Stimulated activated CD4-positive, alpha-beta T cell treated with anti-CD3 and anti-CD28 coated beads, Interleukin-4, amount 100 ng/mL, for 4 hours (primary cell): ENCODE measurements at places on chromosomes 13 and 19.

GRCh38 chr19:35231956-35232645, 3.6 kb upstream of the FAM187B start:
- no peak for DNase-seq

DNA sequence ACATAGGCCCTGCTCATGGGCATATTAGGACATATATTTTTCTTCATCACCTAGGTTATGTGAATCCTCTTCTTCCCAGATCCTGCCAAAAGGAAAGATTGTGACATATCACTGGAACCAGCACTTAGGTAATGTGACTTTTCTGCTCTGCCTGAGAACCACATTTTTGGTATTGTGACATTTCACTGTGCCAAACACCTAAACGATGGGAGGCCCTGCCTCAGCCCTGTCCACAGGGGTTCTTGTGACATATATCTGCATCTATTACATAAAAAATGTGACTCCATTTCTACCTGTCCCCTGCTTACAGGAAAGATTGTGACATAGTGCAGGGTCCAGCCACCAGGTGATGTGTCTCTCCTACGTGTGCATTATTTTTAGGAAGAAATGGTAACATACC, 18.5 kb upstream of the ZNF730 start:
- DNase-seq = no peak

DNA sequence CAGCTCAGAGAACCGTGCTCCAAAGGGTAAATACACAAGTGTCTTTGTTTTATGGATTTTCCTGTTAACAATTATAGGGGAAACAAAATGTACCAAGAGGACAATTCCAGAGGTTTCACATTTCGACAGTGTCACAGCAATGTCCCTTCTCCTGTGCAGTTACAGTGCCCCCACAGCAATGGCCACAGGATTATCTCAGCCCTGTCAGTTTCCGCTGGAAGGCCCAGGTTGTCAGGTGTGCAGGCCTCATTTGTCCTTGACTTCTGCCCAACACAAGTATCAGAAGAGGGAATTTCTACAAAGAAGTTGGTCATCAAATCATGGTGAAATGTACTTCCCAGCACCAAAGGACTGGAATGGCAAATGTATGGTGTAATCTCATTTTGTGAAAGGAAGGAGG, 11.2 kb upstream of the N4BP2L2 start:
- no peak for DNase-seq

GRCh38 chr13:42859760-42860159, 78.4 kb downstream of the FAM216B start:
- no peak for DNase-seq

DNA sequence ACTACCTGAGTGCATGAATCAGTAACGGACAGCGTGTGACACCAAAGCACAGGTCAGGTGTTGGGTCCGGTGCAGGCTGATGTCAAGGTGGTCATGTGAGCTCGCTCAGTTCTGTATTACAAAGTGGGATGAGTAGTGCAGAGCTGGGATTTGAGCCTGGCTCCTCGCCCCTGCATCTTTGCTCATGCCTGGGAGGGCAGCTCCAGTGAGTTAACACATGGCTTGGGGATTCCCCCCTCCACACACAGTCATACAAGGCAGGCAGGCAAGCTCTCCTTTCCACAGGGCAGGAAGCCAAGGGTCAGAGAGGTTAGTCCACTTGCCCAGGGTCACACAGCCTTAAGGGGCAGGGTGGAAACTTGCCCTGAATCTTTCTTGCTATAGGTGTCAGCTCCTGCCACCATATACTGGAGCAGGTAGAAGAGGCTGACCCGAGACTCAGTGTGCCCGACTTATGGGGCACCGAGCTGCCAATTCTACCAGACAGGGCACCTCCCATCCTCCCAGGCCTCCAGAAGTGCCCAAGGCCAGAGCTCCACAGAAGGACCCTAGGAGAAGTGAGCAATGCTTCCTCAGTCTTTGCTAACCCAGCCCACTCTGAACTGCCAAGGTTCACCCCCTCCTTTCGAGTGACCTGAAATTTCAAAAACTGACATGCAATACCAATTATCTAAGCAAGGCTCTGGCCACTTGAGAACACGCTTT, 35.4 kb downstream of the ZNF787 start:
- DNase-seq = no peak

DNA sequence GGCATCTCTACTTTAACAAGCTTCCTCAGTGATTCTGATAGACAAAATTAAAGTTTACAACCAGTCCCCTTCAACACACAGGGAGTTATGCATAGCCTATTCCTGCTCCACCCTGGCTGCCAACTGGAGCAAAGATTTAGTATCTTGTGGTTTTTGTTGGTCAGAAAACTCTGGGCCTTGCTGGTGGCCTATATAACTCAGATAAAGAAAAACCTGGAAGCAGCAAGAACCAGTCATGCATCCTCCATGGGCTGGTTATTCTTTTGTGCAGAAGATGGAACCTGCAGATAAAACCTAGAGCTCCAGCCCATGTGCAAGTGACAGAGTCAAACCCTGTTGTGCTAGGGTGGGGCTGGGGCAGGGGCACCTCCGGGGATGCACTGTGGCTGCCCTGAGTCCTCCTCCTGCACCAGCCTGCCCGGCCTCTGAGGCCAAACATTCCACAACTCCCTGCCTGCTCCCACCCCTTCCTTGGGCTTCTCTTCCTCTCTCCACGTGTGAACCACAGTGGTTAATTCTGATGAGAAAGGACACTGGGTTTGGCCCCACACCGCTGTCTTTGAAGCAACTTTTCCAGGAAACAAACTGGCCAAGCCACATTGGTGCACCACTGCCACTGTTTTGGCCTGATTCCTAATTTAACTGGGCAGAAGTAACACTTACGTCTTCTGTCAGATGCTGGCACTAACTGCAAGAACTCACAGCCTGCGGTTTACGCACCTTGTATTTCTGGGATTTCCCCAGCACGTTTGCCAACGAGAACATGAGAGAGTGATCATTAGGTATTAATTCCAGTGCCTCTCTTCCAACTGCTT, 23.3 kb upstream of the GGACT start:
- no peak for DNase-seq

DNA sequence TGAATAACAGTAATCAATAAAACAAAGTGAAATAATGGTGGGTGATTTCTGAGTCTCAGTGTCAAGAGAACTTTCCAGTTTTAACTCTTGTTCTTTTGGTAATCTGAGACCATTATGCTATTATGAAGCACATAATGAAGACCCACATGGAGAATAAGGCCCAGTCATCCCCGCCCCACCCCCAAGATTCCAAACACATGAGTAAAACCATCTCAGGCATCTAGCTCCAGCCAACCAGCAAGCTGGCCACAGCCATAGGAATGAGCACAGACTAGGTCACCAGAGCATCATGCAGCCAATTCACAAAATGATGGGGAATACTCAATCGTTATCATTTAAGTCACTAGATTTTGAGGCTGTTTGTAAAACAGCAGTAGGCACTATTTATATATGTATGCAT, 1769.0 kb upstream of the PCDH20 start:
- DNase-seq = no peak

GRCh38 chr19:18612772-18613588, at the start of gene TMEM59L:
Gene TMEM59L, plus strand, starts transcription at chr19:18612870. Its CDS starts 89 bp downstream, at chr19:18612959.
- peak; percentile 50 for DNase-seq

GRCh38 chr13:101417043-101417406, 717 bp upstream of the NALCN start:
- DNase-seq = no peak

DNA sequence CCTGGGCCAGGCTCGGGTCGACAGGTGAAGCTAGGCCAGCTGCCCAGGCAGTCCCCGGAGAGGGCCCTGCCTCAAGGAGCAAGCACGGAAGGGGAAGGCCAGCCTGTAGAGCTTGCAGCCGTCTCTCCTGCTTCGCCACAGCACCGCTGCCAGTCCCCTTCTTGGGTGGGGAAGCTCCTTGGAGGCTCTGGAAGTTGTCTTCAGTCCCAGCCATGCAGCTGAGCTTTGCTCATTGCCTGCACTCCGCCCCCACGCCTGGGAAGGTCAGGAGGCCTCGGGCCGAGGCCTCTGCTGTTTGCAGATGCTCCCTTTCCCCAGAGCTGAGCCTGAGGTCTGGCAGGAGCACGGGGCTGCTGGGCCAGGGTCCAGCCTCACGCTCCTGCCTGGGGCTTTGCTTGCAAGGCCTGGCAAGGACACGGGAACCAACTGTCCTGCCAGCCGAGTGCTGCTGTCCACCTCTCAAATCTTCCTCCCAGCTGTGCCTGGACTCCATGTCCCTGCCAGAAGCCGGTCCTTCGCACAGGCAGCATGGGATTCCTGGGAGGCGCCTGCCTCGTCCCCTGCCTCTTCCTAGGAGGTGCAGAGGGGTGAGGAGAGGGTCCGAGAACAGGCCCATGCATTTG, 13.3 kb downstream of the PLEKHF1 start:
- no peak for DNase-seq

DNA sequence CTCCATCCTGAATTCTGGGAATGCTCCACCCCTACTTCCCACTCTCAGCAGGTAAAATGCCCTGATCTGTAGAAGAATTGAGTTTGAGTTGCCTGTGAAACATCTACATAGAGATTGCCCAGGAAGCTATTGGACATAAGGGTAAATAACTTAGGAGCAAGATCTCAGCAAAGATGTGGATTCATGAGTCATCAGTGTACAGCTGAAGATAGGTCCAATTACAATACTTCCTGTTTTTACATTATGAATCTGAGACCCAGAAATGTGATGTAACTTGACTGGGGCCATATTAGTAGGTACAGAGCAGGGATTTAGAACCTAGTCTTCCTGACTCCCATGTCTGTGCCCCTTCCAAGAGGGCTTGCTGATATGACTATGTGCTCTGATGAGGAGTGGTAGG, 79.4 kb upstream of the FNDC3A start:
- DNase-seq = no peak

DNA sequence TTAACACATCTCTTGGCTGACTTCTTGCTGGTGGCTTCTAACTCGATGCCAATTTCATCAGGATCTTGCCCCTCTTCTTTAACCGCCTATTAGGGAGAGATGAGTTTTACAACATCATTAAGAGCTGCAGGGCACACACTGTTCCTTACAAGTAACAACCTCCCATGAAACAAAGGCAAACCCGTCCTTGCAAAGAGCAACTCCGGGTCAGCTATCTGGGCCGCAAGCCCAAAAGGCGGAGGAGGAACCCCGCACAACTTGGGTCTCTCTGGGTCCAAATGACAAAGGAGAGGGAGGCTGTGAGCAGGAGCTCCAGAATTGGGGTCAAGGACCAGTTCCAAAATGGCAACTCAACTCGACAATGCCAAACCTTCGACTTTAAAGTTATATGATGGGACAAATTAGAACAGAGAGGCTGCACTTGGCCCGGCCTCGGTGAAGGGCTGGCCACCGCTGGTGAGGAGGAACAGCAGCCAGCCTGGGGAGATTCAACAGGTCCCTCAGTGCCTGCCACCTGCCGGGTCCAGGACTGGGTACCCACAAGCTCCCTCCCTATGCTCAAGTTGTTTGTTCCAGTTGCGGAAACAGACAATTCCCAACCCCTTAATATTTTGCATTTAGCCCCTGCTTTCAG, 1.1 kb downstream of the SAFB2 start:
- DNase-seq = no peak

GRCh38 chr13:52810011-52810410, 38.4 kb downstream of the PCDH8 start:
- no peak for DNase-seq

GRCh38 chr13:50387051-50387581, 371.9 kb downstream of the KCNRG start:
- peak; percentile 36 for DNase-seq

GRCh38 chr13:45615501-45616101, at the start of gene ERICH6B:
Gene ERICH6B, minus strand, starts transcription at chr13:45615739. Its CDS starts 18,734 bp downstream, at chr13:45597005.
- DNase-seq = no peak

DNA sequence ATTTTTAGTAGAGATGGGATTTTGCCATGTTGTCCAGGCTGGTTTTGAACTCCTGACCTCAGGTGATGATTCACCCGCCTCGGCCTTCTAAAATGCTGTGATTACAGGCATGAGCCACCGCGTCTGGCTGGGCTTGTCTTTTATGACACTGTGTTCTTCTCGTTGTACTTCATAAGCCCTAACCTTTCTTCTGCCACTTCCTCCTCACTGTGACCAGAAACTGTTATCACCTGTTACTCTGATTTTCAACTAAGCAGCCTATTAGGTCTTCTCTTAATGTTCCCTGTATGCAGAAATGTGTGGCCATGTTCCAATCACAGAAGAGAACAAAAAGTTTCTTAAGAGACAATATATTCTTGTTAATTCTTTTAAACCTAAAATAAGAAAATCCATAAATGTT, 16.4 kb downstream of the ZNF790 start:
- no peak for DNase-seq

DNA sequence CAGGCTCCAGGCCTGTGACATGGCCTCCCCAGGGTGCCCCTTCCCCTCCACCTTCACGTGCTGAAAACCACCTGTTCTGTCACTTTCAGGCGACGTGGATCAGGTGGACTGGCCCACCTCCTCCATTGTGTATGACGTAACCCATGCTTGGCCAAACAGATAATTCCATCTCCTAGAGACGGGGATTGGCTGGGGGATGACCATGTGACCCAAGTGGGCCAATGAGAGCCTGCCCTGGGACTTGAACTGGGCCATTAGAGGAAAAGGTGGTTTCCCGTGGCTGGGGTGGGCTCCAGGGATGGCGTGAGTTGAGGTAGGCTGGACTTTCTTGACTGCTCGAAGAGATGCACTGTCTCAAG, 3.6 kb upstream of the ADAMTSL5 start:
- no peak for DNase-seq
